ENCODE measurements at places on chromosomes 3 and 15. TPM values are rescaled to one million over a fixed set of nuclear protein-coding genes. Genes with fewer than 3 reads are reported as not detected.

DNA sequence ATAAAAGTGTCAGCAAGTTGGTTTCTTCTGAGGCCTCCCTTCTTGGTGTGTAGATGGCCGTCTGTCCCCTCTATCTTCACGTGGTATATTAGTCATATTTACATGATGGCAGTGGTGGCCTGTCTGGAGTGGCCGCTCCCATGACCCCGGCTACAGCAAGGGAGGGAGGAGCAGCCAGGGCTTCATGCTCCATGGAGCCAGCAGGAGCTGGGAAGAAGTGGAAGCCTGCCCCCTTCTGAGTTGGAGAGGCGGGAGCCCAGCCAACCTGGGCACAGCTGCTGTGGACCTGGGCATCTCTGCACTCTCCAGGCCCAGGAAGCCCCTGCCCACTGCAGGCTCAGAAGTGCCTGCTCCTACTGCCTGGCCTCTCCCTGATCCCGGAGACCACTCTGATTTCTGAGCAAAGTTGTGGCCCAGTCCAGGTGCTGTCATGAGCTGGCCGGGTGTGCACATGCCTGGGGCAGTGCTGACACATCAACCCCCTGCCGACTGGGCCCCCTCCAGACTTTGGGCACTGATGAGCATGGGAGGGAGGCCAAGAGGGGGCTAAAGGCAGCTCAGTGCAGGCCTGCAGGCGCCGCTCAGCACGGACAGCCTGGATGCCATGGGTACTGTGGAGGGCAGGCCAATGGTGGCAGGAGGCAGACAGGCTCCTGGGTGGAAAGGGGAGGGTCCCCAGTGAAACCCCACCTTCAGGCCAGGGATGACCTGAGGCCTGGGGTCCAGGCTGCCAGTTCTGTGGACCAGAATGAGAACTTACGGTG lies 84.8 kb downstream of the SERPINI1 start:
- H3K27me3 ChIP-seq, result no peaks in the 10 kb centered on the region
- H3K4me1 ChIP-seq, result peaks cover 2% of the 10 kb centered on the region
- no peak overlapping the region for H3K4me3 ChIP-seq

Gene MORC1
- not detected for total RNA-seq

Gene ATP10A
- 31.1 TPM for total RNA-seq

- peaks cover 66% of the 10 kb centered on the region for H3K4me1 ChIP-seq
- H3K27ac ChIP-seq, result peak overlapping the region; percentile 7
- H3K4me3 ChIP-seq, result no peak overlapping the region
- H3K27me3 ChIP-seq, result no peaks in the 10 kb centered on the region
Measured at GRCh38 chr15:89098281-89098680, 10.0 kb downstream of the ABHD2 start.

DNA sequence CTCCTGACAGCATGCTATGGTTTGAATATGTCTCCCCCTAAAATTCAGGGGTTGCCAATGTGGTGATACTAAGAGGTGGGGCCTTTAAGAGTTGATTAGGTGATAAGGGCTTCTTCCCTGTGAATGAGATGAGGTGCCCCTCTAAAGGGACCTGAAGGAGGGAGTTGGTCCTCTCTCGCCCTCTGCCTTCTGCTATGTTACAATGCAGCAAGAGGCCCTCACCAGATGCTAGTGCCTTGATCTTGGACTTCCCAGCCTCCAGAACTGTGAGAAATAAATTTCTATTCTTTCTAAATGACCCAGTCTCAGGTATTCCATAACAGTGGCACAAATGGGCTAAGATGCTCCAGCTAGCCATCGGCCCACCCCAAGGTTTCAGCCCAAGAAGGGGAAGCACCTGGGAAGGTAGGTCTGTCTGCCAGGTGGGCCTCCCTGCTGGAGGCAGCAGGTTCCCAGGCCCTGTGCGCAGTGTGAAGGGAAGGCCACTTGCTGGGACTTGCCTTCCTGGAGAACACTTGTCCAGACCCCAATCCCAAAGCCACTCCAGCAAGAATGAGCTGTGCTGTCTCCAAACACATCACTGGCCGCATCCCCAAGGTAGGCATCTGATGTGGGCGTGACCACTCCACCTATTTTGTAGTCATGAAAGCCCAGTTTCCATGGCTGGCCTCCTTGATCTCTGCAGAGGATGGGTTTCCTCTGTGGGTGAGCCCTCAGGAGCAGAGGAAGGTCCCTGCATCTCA lies 9.0 kb downstream of the TGM4 start:
- no peak overlapping the region for H3K27ac ChIP-seq
- no peaks in the 10 kb centered on the region for H3K36me3 ChIP-seq
- no peak for DNase-seq
- no peaks in the 10 kb centered on the region for H3K4me1 ChIP-seq
- peaks cover 8% of the 10 kb centered on the region for H3K27me3 ChIP-seq

- peak; percentile 72 for DNase-seq
- peaks cover 50% of the 10 kb centered on the region for H3K36me3 ChIP-seq
- no peak overlapping the region for H3K4me3 ChIP-seq
- no peaks in the 10 kb centered on the region for H3K27me3 ChIP-seq
Measured at GRCh38 chr15:55361048-55361447, 42.0 kb downstream of the PIGB start.

Gene DOCK3
- 2.7 TPM for total RNA-seq

Gene ARID3B
- 10.7 TPM for total RNA-seq

GRCh38 chr3:87167628-87168456 lies 59.3 kb upstream of the CHMP2B start:
- no peaks in the 10 kb centered on the region for H3K4me1 ChIP-seq
- H3K27ac ChIP-seq, result no peak overlapping the region

DNA sequence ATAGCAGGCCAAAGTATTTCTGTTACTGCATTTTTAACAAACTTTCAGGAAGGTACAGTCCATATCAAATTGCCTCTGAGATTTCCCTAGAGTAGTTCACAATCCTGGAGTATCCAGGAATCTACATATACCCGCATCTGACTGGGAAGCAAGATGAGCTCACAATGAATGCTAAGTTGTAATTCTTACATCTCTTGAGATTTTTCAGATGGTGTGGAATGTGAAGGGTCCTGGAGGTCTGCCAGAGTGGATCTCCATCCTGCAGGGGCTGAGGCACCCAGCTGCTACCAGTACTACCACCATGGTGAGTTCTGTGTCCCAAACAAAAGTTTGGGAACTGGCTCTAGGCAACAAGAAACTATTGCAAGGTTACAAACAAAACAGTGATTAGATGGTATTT lies 156.7 kb upstream of the CCDC54 start:
- H3K4me3 ChIP-seq, result no peak overlapping the region
- no peak for DNase-seq
- H3K36me3 ChIP-seq, result no peaks in the 10 kb centered on the region
- no peaks in the 10 kb centered on the region for H3K27me3 ChIP-seq
- no peaks in the 10 kb centered on the region for H3K4me1 ChIP-seq

DNA sequence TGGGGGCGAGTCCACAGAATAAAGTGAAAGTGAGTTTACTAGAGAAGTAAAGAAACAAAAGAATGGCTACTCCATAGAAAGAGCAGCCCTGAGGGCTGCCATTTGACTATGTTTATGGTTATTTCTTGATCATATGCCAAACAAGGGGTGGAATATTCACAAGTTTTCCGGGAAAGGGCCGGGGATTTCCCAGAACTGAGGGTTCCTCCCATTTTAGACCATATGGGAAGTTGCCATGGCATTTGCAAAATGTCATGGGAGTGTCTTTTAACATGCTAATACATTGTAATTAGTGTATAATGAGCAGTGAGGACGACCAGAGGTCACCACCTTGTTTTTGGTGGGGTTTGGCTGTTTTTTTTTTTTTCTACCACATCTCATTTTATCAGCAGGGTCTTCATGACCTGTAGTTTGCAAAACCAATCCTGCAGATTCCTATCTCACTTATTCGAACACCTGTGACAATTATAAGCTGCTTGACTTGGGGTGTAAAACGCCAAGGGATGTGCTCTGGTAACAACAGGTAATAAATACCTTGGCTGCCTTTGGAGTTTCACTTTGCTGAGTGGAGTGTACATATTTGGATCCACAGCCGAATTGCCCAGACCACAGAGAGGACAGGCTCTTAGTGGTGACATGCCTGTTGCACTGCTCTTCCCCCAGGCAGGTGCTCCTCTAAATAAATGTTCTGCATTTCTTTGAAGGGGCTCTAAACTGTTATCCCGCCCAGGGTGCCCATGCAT lies 43.6 kb downstream of the C2CD4B start:
- H3K27me3 ChIP-seq, result no peaks in the 10 kb centered on the region
- no peak for DNase-seq
- H3K27ac ChIP-seq, result no peak overlapping the region
- H3K4me3 ChIP-seq, result no peak overlapping the region
- H3K36me3 ChIP-seq, result no peaks in the 10 kb centered on the region
- H3K4me1 ChIP-seq, result peaks cover 35% of the 10 kb centered on the region

- no peak overlapping the region for H3K4me3 ChIP-seq
- DNase-seq, result no peak
- H3K36me3 ChIP-seq, result no peaks in the 10 kb centered on the region
Measured at GRCh38 chr3:146638718-146639117, 33.6 kb upstream of the PLSCR5 start.

Gene FILIP1L
- 43.2 TPM for total RNA-seq

Gene ERICH6
- total RNA-seq, result not detected

DNA sequence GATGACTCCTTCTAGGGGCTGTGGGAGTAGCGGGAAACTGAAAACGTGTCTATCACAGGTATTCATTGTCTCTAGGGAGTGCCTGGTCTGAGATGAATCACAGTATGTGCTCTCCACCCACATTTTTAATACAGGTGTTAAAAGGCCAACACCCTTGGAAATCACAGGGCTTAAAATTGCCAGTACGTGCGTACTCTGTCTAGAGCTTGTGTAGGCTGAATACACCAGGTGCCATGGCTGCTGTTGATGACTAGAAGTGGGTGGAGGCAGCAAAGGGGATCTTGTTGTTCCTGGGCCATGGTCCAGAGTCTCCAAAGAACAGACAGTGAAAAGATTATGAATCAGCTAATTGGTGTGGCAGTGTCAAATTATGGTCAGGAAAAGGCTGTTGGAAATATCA lies 35.1 kb upstream of the P3H2 start:
- H3K4me1 ChIP-seq, result no peaks in the 10 kb centered on the region
- H3K27ac ChIP-seq, result no peak overlapping the region
- no peaks in the 10 kb centered on the region for H3K36me3 ChIP-seq

DNA sequence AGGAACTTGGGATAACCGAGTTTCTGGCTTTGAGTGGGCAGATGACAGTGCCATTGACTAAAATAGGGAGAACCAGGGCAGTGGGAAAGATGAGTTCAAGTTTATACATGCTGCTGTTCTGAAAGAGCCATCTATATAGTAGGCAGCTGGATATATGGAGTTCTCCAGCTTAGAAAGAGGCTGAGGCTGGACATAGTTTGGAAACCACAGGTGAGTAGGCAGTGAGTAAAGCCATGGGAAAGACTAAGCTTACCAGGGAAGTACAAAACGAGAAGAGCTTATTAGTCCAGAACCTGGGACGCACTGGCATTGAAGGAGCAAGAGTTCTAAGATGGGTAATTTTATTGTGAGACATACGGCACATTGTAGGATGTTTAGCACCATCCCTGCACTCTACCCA lies 54.2 kb downstream of the MSL2 start:
- no peak overlapping the region for H3K4me3 ChIP-seq
- H3K36me3 ChIP-seq, result no peaks in the 10 kb centered on the region
- H3K4me1 ChIP-seq, result peaks cover 15% of the 10 kb centered on the region
- H3K27me3 ChIP-seq, result no peaks in the 10 kb centered on the region
- no peak for DNase-seq
- H3K27ac ChIP-seq, result no peak overlapping the region

Gene GOLGA6L6
- total RNA-seq, result not detected

GRCh38 chr15:46111730-46112129 lies 476.9 kb downstream of the SQOR start:
- no peak overlapping the region for H3K4me3 ChIP-seq
- no peaks in the 10 kb centered on the region for H3K36me3 ChIP-seq
- DNase-seq, result no peak
- no peak overlapping the region for H3K27ac ChIP-seq
- no peaks in the 10 kb centered on the region for H3K27me3 ChIP-seq
- H3K4me1 ChIP-seq, result no peaks in the 10 kb centered on the region

DNA sequence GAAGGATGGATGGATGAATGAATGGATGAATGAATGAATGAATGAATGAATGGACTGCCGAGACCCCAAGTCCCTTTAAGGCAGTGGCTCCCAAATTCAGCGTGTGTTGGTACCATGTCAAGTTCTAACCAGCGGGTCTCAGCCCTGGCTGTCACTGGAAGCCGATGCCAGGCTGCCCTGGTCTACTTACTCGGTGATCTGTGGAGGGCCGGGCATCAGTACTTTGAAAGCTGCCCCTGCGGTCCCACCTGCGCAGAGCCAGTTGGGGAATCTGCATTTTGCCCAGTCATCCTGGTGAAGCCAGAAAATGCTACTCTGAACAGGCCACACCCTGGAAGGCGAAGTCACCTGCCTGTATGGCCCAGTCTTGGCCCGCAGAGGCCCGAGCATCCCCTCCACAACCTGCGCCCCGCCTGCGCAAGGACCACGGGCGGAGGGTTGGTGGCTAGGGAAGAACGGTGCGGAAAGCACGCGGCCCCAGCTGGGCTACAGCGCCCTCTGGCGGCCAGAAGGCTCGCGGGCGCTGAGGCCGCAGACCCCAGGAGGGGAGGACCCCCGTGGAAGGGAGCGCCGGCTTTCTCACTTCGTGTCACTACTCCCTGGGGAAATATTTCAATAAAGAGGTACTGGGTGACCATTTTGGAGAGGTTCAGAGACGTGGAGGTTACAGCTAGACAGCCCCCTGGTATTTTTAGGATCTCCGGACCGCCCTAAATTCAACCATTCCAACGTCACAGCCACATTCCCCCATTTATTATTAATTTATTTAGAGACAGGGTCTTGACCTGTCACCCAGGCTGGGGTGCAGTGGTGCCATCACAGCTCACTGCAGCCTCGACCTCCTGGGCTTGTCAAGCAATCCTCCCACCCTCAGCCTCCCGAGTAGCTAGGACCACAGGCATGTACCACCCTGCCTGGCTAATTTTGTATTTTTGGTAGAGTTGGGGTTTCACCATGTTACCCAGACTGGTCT lies 34.9 kb downstream of the PRKCD start:
- no peak overlapping the region for H3K27ac ChIP-seq
- peaks cover 26% of the 10 kb centered on the region for H3K4me1 ChIP-seq
- no peaks in the 10 kb centered on the region for H3K27me3 ChIP-seq
- no peak overlapping the region for H3K4me3 ChIP-seq
- peak; percentile 82 for DNase-seq

Gene MUC20
- 14.7 TPM for total RNA-seq

DNA sequence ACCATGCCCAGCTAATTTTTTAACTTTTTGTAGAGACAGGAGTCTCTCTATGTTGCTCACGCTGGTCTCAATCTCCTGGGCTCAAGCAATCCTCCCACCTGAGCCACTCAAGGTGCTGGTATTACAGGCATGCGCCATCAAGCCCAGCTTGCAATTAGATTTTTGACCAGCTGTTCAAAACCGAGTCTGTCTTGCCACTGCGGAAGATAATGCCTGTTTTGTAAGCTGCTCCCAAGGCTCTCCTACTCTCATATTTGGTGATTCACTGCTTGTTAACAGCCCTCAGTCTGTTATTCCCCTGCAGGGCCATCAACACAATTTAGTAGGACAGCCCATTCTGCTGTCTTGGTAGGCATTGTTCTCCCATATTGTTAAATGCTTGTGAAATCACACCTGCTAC lies 17.8 kb upstream of the MCCC1 start:
- DNase-seq, result no peak
- H3K36me3 ChIP-seq, result no peaks in the 10 kb centered on the region
- peaks cover 5% of the 10 kb centered on the region for H3K4me1 ChIP-seq
- H3K27me3 ChIP-seq, result peaks cover 20% of the 10 kb centered on the region

Data from upper lobe of right lung (tissue), 1 donor.